NCI-H1436 treated with DMSO at 0.1 percent for 48 hours (cell line): ENCODE measurements at places on chromosomes 3 and 15.

DNA sequence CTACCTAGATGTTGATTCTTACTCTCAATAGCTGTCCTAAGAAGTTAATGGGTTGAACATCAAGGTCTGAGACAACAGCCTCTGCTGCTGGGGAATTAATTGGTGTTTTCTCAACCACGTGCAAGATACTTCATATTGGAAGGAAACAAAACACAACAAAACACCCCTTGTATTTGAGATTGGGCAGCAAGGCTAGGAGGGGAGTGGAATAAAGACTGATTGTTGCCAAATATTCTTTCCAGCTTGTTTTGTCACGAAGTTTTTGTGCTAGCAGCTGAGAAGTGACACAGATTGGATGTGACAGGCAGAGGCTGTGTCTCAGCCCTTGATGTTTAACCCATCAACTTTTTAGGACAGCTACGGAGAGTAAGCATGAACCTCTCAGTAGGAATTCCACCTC lies 808.4 kb downstream of the IGSF11 start:
- DNase-seq: no peak

- DNase-seq: no peak
These were observed 6.7 kb upstream of the P2RY1 start for GRCh38 chr3:152828075-152828840.

GRCh38 chr3:125403789-125404188 lies 28.7 kb upstream of the ZNF148 start:
- no peak for DNase-seq

- no peak for DNase-seq
These were observed 27.5 kb downstream of the ILDR1 start for GRCh38 chr3:121994551-121994950.

GRCh38 chr3:188972310-188972709 lies 199.5 kb upstream of the TPRG1 start:
- DNase-seq: no peak

DNA sequence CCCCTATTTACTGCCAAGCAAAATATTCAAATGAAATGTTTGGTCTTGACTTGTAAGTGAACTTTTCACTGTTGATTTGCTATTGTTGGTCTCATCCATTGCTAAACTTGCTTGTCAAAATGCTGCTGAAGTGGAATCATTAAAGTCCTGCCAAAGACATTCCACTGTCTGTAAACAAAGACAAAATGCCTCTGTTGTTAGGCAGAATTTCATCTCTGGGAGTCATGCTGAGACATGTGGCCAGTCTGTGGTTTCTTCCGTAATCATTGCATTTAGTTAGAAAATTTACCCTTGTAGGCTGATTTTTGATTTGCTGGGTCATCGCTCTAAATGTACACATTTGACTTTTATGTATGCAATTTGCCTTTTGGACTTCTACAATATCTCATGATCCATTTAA lies 577.7 kb downstream of the MECOM start:
- no peak for DNase-seq

DNA sequence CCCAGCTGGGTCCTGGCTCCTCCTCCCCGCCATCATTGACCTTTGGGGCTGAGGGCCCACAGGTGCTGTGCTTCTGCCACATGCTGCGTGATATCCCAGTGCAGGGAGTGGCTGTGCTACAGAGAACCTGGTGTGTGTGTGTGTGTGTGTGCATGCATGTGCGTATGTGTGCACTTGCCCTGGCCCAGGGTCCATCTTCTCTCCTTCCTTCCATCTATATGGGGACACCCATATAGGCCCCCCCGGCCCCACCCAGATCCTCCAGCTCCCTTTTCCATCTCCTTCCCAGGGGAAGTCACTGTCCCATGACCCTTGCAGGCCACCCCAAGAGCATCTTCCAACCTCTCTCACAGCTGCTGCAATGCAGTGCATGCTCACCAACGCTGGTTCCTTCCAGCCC lies 12.6 kb downstream of the RASGRF1 start:
- DNase-seq: no peak

GRCh38 chr3:126364130-126364695 lies 7.0 kb upstream of the KLF15 start:
- no peak for DNase-seq
